ENCODE measurements at places on chromosomes 12 and 14. TPM values are rescaled to one million over a fixed set of nuclear protein-coding genes. Genes with fewer than 3 reads are reported as not detected.

DNA sequence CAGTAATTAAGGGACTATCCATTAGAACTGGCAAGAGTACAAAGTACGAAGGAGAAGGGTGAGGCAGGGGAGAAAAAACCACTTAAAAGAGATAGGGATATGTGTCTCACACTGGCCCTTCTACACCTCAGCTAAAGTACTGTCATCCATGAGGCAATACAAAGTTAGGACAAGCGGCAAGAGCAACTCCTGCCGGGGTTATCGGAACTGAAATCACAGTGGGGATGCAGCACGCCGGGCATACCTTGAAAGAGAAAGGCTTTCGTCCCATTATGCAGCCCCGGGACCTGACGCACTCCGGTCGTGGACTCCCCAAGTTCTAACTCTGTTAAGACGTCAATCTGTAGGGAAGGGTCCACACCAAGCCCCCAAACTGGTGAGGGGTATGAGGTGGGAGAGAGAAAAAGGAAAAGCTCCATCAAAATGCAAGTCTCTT lies 1.1 kb downstream of the NELL2 start:
- H3K4me3 ChIP-seq = no peak overlapping the region
- peak; percentile 56 for DNase-seq
- no peaks in the 10 kb centered on the region for H3K27me3 ChIP-seq
- no peaks in the 10 kb centered on the region for H3K36me3 ChIP-seq
- no peaks in the 10 kb centered on the region for H3K4me1 ChIP-seq
- H3K27ac ChIP-seq = no peak overlapping the region

GRCh38 chr12:65808580-65808979 lies 15.7 kb upstream of the HMGA2 start:
- H3K27ac ChIP-seq = no peak overlapping the region
- no peaks in the 10 kb centered on the region for H3K36me3 ChIP-seq
- no peaks in the 10 kb centered on the region for H3K4me1 ChIP-seq
- H3K4me3 ChIP-seq = no peak overlapping the region

- H3K36me3 ChIP-seq = no peaks in the 10 kb centered on the region
- no peaks in the 10 kb centered on the region for H3K4me1 ChIP-seq
Observed at GRCh38 chr14:21308132-21308478, 28.2 kb downstream of the RPGRIP1 start.

DNA sequence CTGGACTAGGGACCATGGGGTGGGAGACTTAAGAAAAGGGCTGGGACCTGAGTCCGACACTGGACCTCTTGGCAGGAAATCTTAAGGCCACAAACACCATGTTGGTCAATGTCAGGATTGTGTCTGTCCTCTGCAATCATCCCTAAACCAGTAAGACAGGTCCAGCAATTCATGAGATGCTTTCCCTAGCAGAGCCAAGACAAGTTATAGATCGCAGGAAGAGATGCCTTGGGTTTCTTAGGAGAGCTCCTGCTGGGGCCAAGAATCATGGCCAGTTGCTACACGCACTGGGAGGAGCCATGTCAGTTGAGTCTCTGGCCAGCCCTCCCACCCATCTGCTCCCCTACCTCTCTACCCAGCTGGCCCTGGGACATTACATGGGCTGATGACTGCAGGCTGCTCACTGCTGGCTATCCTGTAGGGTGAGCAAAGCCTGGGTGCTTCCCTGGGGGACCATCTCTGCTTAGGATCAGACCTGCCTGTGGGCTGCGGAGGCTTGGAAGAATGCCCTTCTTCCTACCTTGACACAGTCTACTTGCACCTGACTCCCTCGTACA lies 14.2 kb downstream of the PLEKHH1 start:
- no peak overlapping the region for H3K27ac ChIP-seq
- H3K27me3 ChIP-seq = no peaks in the 10 kb centered on the region
- no peaks in the 10 kb centered on the region for H3K36me3 ChIP-seq
- H3K4me3 ChIP-seq = no peak overlapping the region

- peak overlapping the region; percentile 20 for H3K27ac ChIP-seq
- no peaks in the 10 kb centered on the region for H3K4me1 ChIP-seq
- no peak for DNase-seq
- no peaks in the 10 kb centered on the region for H3K36me3 ChIP-seq
- no peaks in the 10 kb centered on the region for H3K27me3 ChIP-seq
Observed at GRCh38 chr12:991350-992333, 619 bp downstream of the ERC1 start.

- no peaks in the 10 kb centered on the region for H3K27me3 ChIP-seq
- H3K36me3 ChIP-seq = peaks cover 10% of the 10 kb centered on the region
- DNase-seq = no peak
- no peaks in the 10 kb centered on the region for H3K4me1 ChIP-seq
- no peak overlapping the region for H3K27ac ChIP-seq
Observed at GRCh38 chr14:90272523-90272922, 16.2 kb downstream of the PSMC1 start.

DNA sequence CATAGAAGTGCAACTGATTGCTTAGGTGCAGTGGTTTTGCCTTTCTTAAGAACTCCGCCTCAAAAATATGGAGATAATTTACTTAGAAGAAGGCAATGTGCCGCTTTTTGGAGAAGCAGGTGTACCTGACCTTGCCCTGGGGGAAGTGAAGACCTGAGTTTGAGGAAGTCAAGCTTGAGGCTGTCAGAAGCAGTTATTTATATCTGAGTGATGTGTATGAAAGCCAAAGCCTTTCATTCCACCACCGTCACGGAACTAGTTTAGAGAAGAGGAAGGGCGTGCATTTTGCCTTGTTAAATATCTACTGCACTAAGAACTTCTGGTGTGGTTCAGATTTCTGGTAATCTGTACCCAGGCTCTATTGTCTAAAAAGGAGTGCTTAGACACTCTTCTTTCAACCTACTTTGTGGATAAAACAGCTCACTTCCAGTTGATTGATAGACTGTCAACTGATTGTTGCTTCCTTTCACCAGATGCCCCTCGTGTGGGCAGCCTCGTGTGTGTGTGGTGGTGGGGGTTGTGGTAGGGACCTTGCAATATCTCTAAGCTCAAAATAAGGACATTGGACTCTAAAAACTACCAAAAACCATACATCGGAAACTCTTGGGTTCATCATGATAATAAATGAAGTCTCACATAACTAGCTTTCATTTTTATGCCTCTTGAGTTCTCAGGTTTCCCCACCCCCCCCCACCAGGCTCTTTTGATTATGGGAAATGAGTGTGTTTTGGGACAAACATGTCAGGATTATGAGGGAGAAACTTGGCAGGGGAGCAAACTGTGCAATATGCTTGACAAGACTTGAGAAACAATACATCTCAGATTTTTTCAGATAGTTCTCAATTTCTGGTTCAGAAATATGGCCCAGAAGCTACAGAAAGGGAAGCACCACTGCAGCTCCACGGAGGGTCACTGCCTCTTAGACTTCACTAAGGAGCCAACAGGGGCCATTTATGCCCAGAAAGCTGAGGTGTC lies 78.6 kb downstream of the ARF6 start:
- no peak overlapping the region for H3K27ac ChIP-seq
- no peaks in the 10 kb centered on the region for H3K4me1 ChIP-seq
- DNase-seq = no peak
- no peak overlapping the region for H3K4me3 ChIP-seq
- H3K36me3 ChIP-seq = no peaks in the 10 kb centered on the region

DNA sequence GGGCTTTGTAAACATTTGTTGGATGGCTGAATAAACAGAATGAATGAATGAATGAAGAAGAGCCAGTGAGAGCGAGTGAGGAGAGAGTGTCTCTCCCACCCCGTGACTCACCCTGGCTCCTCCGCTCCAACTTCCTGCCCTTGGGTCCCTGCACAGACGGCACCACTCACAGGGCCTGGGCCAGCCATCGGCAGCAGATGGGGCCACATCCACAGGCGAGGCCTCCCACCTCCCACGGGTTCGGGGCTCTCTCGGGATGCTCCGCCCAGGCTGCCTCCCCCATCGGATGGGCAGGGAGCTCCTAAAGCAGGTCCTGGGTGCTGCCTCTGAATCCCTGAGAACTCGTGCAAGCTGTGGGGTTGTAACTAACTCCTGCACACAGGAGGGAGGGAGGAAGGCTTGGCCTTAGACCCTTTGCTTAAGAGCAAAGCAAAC lies 41.3 kb downstream of the CCNK start:
- no peak overlapping the region for H3K4me3 ChIP-seq
- no peaks in the 10 kb centered on the region for H3K27me3 ChIP-seq
- H3K4me1 ChIP-seq = no peaks in the 10 kb centered on the region
- H3K27ac ChIP-seq = no peak overlapping the region
- DNase-seq = no peak

DNA sequence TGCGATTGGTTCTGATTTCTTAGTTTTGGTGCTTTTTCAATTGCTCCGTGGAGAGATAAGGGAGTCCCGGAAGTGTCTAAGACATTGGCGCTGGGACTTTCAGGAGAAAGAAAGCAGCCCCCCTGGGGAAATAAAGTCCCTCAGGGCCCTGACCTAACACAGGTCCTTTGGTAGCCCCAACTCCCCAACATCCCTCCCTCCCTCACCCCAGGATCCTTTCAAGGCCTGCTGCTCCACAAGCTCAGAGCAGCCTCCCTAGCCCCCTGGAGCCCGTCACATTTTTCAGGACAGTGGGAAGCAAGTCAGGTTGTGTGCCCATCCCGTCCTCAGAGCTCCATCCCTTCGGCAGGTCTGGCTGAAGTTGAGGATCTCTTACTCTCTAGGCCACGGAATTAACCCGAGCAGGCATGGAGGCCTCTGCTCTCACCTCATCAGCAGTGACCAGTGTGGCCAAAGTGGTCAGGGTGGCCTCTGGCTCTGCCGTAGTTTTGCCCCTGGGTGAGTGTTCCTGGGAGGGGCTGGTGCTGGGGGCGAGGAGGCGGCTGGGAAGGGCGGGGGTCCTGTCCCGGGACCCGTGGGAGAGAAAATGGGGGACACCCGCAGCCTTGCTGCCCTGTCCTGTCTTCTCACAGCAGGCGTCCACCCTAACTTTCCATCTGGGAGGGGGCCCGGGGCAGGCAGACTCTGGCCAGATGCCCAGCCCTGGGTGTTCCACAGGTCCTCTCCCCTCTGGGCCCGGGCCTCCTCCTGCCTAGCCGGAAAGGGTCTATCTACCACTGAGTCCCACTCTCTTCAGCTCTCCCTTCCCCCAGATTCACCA lies 950 bp downstream of the IFI27 start:
- H3K4me3 ChIP-seq = no peak overlapping the region
- H3K4me1 ChIP-seq = no peaks in the 10 kb centered on the region
- DNase-seq = no peak
- no peaks in the 10 kb centered on the region for H3K27me3 ChIP-seq
- no peak overlapping the region for H3K27ac ChIP-seq

DNA sequence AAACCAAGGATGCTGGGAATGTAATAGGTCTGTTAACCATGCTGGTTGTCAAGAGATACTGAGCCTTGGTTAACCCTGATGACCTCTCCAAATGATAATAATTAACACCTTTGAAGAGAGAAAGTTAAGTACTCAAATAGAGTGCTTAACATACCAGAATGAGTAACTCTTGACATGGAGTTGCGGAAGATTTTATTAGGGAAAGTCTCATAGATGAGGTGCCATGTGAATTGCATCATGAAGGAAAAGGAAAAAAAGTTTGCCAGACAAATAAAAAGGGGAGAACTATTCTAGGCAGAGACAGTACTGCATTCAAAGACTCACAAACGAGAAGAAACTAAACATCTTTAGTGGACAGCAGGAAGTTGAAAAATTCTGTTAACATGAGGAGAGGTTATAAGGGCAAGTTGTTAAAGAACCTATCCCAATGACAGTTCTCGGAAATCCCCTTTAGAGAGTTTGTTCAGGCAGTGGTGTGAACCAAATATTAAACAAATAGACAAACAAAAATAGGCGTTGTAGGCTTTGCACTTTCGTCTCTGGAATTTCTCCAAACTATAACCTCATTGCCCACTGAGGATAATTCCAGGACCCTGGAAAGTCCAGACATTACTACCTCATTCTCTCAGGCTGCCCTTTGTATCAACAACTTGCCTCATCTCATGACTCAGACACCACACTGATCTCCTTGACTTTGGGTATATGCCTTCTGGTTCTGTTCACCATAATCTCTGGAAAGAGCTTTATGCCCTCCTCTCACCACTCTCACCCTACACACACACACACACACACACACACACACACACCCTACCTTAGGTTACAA lies 435.0 kb downstream of the GXYLT1 start:
- no peaks in the 10 kb centered on the region for H3K27me3 ChIP-seq
- H3K36me3 ChIP-seq = no peaks in the 10 kb centered on the region
- no peak overlapping the region for H3K4me3 ChIP-seq
- H3K4me1 ChIP-seq = no peaks in the 10 kb centered on the region
- no peak overlapping the region for H3K27ac ChIP-seq

DNA sequence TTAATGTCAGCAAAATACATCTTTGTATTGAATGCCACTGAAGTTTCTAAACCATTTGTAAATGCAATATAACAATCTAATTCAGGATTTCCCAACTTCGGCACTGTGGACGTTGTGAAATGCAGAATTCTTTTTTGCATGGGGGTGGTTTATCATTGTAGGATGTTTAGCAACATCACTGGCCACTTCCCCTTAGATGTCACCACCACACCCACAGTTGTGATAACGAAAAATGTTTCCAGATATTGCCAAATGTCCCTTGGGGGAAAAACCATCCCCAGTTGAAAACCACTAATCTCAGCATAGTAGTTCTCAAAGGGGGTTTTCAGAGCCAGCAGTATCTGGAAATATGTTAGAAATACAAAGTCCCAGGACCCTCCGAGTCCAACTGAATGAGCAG lies 203.3 kb downstream of the NAV3 start:
- peaks cover 2% of the 10 kb centered on the region for H3K4me1 ChIP-seq
- no peaks in the 10 kb centered on the region for H3K27me3 ChIP-seq
- H3K27ac ChIP-seq = no peak overlapping the region
- H3K4me3 ChIP-seq = no peak overlapping the region
- no peaks in the 10 kb centered on the region for H3K36me3 ChIP-seq

- no peaks in the 10 kb centered on the region for H3K4me1 ChIP-seq
- no peaks in the 10 kb centered on the region for H3K36me3 ChIP-seq
- no peak overlapping the region for H3K27ac ChIP-seq
Observed at GRCh38 chr12:42564996-42565395, 24.6 kb downstream of the PRICKLE1 start.

DNA sequence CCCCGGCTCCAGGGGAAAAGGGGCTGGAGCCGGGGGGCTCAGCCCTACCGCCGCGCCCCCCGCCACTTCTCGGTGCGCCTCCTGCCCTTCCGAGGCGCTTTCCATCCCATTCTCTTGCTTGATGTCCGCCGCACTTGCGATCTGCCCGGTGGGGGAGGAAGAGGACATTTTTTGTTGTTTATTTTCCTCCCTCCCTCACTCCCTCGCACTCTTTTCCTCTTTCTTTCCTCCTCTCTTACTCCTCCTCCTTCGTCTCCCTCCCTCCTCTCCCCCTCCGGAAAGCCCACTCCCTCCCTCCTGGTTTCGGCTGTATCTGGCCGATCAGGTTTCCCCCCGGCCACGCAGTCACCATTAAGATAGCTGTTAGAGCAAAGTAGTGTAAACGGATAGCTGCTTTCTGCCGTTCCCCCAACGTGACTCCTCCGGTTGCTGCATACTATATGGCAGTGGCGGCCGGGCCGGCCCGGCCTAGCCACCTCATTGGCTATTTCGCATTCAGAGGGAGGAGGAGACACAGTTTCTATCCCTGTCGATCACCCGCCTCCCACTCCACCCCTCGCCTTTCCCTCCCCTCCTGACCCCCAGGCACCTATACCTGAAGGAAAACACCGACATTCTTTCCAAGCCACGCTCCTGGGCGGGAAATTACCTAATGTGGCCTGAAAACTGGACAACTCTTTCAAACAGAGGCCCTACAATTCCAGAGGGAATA lies at the start of gene SIX4:
Gene SIX4 (minus strand): TSS at position 445 of the 712 bp plus-strand sequence. CDS start 277 bp downstream, at position 168.
- H3K27me3 ChIP-seq = no peaks in the 10 kb centered on the region
- peak within 1 kb of the TSS; percentile 19 for H3K4me3 ChIP-seq
- peak; percentile 89 for DNase-seq
- H3K27ac ChIP-seq = no peak within 1 kb of the TSS
- no peaks in the 10 kb centered on the region for H3K4me1 ChIP-seq

- H3K36me3 ChIP-seq = no peaks in the 10 kb centered on the region
- H3K27ac ChIP-seq = no peak overlapping the region
- no peak overlapping the region for H3K4me3 ChIP-seq
- DNase-seq = peak; percentile 49
Observed at GRCh38 chr12:49921936-49922335, 18.2 kb upstream of the FAIM2 start.

Gene MOK
- 16.4 TPM for total RNA-seq

Gene MDM2
- total RNA-seq = 100 TPM

Gene FAM181A
- total RNA-seq = not detected
